ENCODE measurements at places on chromosomes 16 and 17.

GRCh38 chr16:89564476-89565255, 4.2 kb downstream of the RPL13 start:
- no peak for DNase-seq

DNA sequence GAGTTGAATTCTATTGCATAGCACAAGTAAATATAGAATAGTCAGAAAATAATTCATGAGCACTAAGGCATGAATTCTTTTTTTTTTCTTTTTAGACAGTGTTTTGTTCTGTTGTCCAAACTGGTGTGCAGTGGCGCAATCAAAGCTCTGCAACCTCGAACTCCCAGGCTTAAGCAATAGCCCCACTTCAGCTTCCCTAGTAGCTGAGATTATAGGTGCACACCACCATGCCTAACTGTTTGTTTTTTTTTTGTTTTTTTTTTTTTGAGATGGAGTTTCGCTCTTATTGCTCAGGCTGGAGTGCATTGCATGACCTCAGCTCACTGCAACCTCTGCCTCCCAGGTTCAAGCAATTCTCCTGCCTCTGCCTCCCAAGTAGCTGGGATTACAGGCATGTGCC, 16.6 kb downstream of the TUBD1 start:
- no peak for DNase-seq

DNA sequence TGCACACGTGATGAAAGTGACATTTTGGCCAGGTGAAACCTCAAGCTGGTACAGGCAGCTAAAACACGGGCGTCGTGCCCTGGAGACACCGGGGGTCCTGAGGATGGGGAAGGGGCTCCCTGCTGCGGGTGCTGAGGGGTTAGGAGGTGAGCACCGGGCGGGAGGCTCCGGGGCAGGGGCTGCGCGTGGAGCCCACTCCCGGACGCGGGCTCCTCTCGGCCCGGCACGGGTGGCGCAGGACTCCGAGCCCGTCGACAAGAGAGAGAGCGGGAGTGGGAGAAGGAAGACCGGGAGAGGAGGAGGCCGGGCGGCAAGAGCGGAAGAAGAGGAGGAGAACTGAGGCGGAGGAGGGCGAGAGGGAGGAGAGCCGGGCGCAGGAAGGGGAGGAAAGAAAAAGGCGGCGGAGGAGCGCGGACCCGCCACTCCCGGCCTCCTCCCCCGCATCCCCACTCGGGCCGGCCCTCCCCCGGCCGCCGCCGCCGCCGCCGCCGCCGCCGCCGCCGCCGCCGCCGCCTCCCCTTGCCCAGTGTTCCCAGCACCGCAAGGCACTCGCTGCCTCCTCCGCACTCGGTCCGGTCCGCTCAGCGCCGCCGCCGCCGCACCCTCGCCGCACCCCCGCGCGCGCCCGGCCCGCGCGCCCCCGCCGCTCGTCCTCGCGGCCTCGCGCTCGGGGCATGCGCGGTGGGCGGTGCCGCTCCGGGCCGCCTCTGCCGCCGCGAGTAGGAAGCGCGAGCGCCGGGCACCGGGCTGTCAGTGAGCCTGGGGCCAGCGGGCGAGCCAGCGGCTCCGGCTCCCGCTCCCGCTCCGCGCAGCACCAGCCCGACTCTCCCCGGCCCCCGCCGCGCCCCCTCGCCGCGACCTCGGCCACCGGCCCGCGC, at the start of gene PRKCA:
Gene PRKCA, plus strand, starts transcription at position 750 of the 878 bp plus-strand sequence.
- no peak for DNase-seq

- no peak for DNase-seq
Measured at GRCh38 chr17:19021622-19022083, 17.1 kb upstream of the FAM83G start.

DNA sequence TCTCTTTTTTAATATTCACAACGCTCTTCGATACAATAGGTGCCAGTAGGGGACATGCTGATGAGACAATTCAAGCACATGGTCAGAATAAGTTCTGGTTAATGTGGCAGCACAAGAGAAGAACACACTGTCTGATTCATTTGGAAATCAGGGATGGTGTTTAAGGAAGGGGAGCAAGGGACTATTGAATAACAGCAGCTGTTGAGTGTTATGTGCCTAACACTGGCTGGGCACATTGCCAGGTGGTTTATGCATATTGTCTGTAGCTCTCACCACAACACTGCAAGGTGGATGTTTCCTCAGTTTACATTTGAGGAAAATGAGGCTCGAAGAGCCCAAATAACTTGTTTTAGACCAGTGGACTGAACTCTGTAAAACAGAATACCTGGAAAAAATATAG, 44.2 kb downstream of the LYRM9 start:
- DNase-seq = no peak

GRCh38 chr16:35196313-35196712, 1736.9 kb downstream of the TP53TG3F start:
- DNase-seq = no peak

DNA sequence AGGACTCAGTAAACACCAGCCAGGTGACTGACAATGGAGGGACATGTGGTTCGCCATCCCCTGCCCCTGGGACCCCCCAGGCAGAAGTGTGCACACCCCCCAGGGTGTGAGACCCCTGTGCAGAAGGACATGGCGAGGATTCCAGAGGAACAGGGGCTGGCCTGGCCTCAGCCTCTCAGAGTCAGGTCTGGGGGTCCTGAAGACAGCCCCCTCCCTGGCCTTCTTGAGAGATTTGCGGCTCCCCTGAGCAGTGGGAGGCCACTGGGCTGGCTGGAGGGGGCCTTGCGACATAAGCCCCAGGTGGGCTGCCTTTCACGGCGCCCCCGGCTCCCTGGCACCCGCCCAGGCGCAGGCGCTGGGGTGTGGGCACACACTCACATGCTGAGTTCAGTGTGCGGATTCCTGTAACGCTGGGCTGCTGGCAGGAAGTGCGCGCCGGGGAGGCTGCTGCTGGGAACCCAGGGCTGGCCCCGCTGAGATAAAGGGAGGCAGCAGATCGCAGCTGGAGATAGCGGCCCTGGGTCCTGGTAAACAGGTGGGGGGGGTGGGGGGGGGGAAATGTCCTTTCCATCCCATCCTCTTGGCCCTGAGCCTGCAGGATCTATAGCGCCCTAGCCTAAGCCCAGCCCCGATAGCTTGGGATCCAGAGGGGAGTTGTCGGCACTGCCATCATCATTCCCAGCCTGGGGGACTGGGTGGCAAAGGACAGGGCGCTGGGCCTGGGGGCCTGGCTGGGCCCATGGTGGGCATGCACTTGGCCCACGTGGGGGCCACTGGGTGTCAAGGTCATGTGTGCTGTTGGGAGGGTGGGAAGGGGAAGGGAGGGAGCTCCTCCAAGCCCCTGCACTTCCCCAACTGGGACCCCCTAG, 27.1 kb downstream of the TMEM235 start:
- DNase-seq = no peak

DNA sequence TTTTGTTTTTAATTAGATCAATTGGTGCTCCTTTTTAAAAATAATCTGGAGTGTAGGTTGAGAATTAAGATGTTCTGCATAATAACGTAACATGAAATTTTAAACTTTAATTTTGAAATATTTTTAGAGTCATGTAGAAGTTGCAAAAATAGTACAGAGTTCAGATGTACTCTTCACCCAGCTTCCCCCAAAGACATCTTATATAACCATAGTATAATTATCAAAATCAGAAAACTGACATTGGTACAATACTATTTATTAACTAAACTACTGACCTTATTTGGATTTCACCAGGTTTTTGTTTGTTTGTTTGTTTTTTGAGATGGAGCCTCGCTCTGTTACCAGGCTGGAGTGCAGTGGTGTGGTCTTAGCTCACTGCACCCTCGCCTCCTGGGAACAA, 76.9 kb downstream of the PPM1E start:
- DNase-seq = no peak

DNA sequence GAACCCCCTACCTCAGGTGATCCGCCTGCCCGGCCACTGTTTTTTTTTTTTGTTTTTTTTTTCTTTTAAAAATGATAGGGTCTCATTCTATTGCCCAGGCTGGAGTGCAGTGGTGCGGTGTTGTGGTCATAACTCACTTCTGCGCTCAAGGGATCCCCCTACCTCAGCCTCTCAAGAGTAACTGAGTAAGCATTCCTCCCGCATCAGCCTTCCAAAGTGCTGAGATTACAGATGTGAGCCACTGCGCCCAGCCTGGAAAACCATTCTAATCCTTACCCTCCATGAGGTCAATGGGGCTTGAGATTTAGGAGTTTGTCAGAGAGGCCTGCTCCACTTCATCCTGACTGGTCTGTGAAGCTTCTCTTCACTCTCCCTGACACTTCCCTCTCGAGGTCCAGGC, 12.5 kb downstream of the ERAL1 start:
- DNase-seq = peak; percentile 83

- DNase-seq = no peak
Measured at GRCh38 chr16:89837014-89837546, 8.8 kb downstream of the SPIRE2 start.

- DNase-seq = no peak
Measured at GRCh38 chr16:25083065-25083464, 28.5 kb upstream of the LCMT1 start.

DNA sequence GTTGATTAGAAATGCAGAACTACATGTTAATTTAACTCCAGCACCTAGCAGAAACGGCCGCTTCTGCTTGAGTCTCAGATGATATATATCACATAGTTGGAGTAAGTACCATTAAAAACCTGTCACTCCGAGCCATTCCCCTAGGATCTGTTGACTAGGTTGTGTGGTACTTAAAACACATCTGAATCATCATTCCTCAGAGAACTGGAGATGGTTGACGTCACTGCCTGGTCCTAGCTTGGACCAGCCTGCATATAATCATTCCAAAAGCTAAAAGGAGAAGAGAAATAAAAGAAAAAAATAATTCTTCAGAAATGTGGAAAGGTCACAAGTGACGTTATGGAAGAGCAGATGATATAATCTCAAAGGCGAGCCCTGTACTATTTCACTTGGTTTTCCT, 31.3 kb upstream of the RASL10B start:
- DNase-seq = no peak

GRCh38 chr16:5502467-5502869, 404.9 kb upstream of the EEF2KMT start:
- no peak for DNase-seq

GRCh38 chr16:57413301-57413730, 8.7 kb downstream of the CCL17 start:
- DNase-seq = no peak

- no peak for DNase-seq
Measured at GRCh38 chr17:12320286-12320685, 299.6 kb downstream of the MAP2K4 start.

DNA sequence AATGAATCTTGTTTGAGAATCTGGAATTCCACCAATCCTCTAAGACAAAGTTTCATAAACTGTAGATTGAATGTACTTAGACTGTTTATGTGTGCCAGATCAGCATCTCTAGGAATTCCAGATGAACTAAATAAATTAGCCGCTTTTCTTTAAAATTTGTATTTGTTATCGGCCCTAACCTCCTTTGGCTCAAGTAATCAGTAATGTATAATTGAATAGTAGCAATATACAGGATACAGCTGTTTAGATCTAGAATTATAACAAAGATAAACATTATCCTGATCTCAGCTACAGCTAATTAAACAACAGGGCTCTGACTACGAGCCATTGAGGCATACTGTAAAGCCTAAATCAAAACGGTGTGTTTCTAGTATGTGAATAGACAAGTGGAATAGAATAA, 120.3 kb downstream of the CYB561 start:
- no peak for DNase-seq

GRCh38 chr17:72416054-72416675, 295.3 kb downstream of the SOX9 start:
- no peak for DNase-seq

- no peak for DNase-seq
Measured at GRCh38 chr16:79293836-79294460, 306.6 kb downstream of the MAF start.

DNA sequence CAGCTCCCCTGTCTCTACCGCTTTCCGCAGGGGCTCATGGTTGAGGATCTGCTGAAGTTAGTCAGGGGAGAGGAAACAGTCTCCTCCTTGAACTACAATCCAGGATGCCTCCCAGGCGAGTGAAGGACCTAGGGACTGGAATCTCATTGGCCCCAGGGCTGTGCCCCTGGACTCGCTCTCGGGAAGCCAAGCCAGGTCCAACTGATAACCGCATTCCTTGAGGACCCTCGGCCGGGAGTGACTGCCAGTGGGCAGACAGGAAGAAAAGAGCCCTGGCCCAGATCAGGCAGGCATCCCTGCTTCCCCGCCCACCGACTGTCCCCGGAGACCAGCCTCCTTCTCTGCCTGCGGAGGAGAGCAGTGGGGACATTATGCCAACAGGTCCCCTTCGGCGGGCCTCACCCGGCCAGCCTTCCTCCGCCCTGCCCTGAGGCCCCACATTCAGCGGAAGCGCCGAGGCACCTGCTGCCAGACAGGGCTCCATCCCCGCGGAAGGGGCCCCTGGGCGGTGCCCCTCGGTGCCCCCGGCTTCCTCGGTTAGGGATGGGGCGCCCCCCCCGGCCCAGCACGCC, 776 bp downstream of the LRRC75A start:
- no peak for DNase-seq

DNA sequence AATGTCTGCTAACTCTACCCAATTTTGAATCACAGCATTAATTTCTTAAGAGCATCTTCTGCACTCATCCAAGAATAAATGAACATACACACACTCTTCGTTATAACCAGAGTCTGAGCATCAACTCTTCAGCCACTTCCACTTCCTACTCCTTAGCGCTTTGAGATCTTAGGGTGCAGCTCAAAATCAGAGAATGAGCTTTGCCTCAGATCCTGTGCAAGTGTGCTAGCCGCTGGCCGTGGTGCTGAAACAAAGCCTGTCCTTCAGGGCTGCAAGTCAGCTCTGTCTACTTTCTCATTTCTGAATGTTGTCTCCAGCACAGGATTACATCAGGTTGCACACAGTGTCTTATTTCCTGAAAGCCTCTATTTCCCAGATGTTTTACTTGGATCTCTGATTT, 165.4 kb downstream of the AIPL1 start:
- DNase-seq = no peak

DNA sequence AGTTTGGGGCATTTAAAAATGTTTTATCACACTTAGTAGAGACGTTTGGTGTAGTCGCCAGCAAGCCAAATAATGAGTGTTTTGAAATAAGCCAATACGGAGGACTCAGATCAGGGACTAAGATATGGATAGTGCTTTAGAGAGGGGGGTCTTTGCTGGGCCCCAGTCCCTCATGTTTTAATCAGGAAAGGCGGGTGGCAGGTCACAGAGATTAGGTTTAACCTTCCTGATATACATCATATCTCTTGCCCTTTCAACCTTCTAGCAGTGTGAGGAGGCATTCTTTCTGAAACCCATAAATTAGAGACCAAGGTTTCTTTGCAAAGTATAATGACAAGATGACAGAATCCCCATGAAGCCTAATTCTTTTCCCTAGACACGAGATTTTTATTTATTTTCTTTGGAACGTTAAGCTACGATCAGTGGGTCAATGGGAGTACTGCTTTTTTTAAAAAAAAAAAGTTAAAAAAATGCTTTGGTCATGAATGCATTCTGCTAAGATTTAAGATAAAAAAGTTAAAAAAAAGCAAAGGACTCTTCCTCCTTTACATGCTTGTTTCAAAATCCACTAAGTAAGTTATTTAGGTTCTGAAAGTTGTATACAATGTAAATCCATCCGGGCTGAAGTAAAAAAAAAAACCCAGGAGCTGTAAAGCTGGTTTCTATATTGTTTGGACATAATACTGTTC, 572.1 kb upstream of the SALL1 start:
- DNase-seq = no peak

DNA sequence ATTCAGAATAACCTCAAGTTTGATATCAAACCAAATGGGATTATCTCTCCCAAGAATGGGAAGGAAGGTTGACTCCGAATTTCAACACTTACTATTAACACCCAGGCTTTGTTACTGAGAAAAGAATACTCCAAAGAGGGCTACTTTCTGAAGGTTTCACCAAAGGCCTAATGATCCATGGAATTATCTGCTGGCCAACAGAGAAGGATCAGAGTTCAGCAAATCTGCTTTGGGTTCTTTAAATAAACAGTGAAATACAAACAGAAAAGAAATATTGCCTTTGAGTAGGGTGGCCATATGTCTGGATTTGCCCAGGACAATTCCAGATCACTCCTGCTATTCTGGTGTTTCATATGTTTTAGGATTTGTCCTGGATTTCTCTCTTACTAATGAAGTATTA, 564.5 kb upstream of the PSMD7 start:
- no peak for DNase-seq

All from NCI-H524 treated with DMSO at 0.1 percent for 48 hours (cell line).